Frontal cortex (tissue), 4 donors: ENCODE measurements at places on chromosomes 11 and 22.

GRCh38 chr11:103042161-103042560 is 49.8 kb downstream of the DCUN1D5 start:
- DNase-seq, result no peak

DNA sequence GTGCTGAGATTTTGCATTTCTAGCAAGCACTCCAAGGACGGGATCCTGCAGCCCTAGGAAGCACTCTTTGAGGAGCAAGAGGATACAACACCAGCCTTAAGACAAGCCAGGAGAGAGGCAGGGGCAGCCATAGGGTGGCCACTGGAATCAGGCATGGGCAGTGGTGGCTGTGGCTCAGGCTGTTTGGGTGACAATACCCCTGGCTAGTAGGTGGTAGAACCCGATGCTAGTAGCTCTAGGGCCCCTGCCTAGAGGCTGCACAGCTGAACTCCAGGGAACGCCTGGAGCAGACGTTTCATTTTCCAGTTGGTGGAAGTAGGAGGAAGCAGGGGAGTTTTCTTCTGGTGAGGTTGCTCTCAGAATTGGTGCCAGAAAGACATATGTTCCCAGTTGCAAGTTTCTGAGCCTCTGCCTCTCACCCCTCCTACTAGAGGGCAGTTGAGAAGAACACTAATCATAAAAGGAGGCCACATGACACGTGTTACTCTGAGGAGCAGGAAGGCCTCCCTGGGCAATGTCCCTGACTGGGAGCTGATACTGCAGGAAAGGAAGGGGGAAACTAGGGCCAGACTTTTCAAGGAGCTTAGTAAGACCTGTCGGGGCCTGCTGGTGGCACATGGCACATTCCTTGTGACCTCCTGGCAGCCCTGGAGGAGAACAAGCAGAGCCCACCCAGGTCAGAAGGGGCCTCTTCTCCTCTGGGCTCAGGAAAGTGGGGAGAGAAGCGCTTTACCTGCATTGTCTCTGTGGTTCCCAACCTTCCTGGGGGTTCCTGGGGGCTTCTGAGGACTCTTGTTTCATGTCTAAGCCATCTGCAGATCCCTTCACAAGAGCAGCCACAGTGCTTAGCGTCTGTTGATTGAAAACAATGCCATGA is 56.6 kb upstream of the DRD2 start:
- no peak for DNase-seq

DNA sequence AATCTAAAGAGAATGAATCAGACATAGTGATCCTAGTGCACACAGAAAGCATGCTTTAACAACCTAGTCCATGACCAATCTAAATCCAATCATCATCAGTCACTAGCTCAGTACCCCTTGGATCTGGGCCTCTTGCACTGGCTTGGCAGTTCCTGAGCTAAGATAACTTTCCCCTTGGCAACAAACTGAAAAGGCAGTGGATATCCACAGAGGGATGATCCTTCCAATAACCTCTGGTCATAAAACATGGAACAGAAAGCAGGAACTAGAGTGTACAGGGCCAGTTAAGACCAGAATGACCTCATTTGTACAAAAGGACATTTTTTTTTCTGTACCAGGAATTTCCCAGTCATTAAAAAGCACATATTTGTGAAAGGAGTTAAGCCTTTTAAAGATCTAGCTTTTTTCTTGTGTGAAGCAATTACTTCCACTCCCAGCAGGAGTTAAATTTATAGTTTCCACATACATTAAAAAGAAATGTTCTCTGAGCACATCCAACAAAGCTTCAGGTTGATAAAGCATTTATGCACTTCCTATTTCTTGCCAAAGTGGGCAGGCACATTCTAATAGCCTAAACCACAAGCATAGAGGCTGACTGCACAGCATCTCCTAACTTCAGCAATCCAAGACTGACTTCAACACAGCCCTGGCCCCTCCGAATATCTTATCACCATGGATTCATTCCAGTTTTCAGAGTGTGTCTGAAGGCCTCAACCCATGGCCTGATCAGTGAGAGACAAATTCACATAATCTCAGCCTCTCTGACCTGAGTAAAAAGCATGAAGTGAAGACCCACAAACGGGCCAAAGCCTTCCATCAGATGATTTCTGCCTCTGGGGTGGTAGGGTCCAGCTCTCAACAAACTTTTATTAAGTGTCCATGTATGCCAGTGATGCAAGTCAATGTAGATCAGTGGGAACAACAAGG is 29.9 kb downstream of the GUCY1A2 start:
- DNase-seq, result no peak

GRCh38 chr22:50436015-50436830 is 38.6 kb downstream of the SBF1 start:
- DNase-seq, result peak; percentile 24

GRCh38 chr11:78061088-78061920 is 2.4 kb upstream of the THRSP start:
- DNase-seq, result no peak

GRCh38 chr11:2318707-2319106 is 16.9 kb downstream of the TSPAN32 start:
- DNase-seq, result no peak

GRCh38 chr11:13386567-13386966 is 76.5 kb downstream of the BTBD10 start:
- DNase-seq, result no peak
